ENCODE measurements at places on chromosomes 2 and 18. TPM values are rescaled to one million over a fixed set of nuclear protein-coding genes. Genes with fewer than 3 reads are reported as not detected.

CIDEA gene
- total RNA-seq, result 1.8 TPM

DNA sequence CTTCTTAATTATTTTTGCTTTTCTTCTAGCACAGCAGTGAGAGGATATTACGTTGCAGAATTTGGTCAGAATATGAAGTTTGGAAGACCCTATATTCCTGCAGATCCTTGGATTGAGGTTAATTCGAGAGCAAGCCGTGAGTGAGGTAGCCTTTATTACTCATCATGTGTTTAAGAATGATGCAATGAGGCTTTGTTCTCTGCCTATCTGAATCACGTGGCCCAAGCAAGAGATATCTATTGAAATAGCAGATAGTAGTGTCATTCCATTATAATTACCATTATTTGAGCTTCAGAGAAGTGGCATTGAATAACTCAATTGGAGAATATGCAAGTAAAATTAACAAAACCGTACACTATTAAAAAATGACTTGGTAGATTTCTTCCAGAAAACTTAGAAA, 641.1 kb downstream of the TMEM182 start:
- no peak overlapping the region for H3K27ac ChIP-seq
- no peak for DNase-seq
- no peaks in the 10 kb centered on the region for H3K36me3 ChIP-seq
- no peaks in the 10 kb centered on the region for H3K4me1 ChIP-seq
- H3K4me3 ChIP-seq, result no peak overlapping the region
- no peaks in the 10 kb centered on the region for H3K27me3 ChIP-seq

DLGAP1 gene
- total RNA-seq, result 0.81 TPM

- no peak for DNase-seq
- no peak overlapping the region for H3K27ac ChIP-seq
- H3K4me3 ChIP-seq, result no peak overlapping the region
- no peaks in the 10 kb centered on the region for H3K27me3 ChIP-seq
These were observed 60.3 kb upstream of the LMAN1 start for GRCh38 chr18:59419386-59419785.

KCMF1 gene
- total RNA-seq, result 78.4 TPM

DNA sequence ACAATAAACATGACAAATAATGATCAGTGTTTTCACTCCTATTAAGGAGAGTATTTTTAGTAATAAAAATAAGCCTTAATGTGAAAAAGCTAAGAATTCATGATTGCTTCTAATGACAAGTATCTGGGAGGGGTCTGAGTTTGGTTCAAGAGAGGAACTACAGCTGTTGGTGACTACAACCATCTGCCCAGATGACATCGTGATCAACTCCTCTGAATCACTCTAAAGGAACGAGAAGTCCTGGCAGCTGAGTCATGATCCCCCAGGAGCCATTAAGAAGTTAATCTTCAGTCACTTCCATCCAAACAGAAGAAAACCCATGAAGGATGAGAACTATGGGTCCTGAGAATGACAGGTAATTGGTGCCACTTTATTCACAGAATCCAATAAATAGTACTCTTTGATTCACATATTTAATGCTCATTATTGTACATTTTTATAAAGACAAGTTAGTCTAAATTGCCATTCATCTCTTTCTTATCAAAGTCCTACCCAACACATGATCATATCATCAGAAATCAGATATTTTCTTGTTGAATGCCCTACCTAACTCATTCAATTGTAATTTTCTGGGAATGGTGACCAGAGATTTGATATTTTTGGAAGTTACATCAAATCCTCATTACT, 6.8 kb downstream of the TFPI start:
- peaks cover 1% of the 10 kb centered on the region for H3K36me3 ChIP-seq
- peaks cover 91% of the 10 kb centered on the region for H3K4me1 ChIP-seq
- H3K4me3 ChIP-seq, result no peak overlapping the region
- H3K27me3 ChIP-seq, result no peaks in the 10 kb centered on the region
- H3K27ac ChIP-seq, result peak overlapping the region; percentile 61

- H3K27me3 ChIP-seq, result no peaks in the 10 kb centered on the region
- DNase-seq, result no peak
- H3K36me3 ChIP-seq, result no peaks in the 10 kb centered on the region
- no peak overlapping the region for H3K4me3 ChIP-seq
These were observed 160.1 kb downstream of the RTP5 start for GRCh38 chr2:242029422-242030225.

DNA sequence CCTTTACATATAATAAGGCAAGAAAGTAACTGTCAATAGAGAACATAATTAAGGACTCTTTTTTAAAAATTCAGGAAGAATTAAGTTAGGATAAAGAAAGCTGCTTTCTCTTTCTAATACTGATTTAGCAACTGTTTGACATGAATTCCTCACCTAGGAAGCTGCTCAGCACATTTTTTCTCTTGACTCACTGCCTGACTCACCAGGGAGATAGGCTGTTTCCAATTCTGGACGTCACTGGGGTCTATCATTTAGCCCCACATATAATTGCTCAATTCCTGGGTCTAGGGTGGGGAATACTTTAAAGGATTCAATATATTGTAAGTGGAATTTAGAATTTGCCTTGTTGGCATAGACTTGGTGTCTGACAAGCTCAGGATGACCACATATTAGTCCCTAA, 50.8 kb upstream of the UGP2 start:
- DNase-seq, result peak; percentile 37
- no peaks in the 10 kb centered on the region for H3K27me3 ChIP-seq
- H3K36me3 ChIP-seq, result no peaks in the 10 kb centered on the region
- H3K4me1 ChIP-seq, result peaks cover 11% of the 10 kb centered on the region
- H3K27ac ChIP-seq, result peak overlapping the region; percentile 31

DNA sequence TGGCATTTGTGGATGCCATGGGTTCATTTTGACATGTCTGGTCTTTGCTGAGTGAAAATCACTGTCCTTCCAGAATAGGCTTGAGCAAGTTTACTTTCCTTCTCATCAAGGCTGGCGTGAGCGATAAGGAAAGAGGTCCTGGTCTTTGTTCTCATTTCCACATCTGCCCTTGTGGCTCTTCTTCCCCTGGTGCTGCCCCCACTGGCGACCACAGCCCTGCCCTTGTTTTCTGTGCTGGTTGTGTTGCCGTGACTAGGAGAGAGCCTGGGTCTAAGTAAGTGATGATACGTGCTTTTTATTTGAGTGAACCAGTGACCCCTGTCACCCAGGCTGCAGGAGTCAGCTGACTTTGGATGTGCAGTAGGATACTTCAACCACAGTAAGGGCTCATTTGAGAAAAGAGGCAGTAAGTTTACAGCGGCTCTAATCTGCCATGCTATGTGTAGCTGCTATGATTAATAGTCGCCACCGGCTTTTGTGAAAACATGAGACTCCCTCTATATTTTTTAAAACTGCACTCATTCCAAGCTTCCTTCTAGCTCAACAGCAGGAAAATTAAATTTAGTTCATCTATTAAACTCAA, 441.7 kb downstream of the RNF144A start:
- no peaks in the 10 kb centered on the region for H3K36me3 ChIP-seq
- no peak overlapping the region for H3K27ac ChIP-seq
- no peak for DNase-seq
- no peaks in the 10 kb centered on the region for H3K27me3 ChIP-seq

TRAK2 gene
- total RNA-seq, result 38.5 TPM

DNA sequence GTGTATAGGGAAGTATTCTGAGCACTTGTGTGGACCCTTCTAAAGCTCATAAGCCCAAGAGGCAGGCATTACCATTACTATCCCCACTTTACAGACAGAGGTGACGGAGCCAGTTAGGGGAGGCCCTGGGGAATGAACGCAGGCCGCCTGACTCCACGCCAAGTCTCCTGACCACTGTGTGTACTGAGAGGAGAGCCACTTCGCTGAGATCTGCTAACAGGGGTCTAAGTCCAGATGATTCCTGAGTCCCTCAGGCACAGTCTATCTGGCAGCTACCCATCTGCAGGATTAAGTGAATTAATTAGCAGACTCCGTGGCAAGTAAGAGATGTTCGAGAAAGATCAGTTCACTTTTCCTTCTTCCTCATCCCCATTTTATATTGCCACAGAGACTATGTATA, 13.7 kb downstream of the CYB5A start:
- DNase-seq, result no peak
- H3K36me3 ChIP-seq, result no peaks in the 10 kb centered on the region
- no peak overlapping the region for H3K27ac ChIP-seq
- no peaks in the 10 kb centered on the region for H3K27me3 ChIP-seq
- peaks cover 8% of the 10 kb centered on the region for H3K4me1 ChIP-seq

DNA sequence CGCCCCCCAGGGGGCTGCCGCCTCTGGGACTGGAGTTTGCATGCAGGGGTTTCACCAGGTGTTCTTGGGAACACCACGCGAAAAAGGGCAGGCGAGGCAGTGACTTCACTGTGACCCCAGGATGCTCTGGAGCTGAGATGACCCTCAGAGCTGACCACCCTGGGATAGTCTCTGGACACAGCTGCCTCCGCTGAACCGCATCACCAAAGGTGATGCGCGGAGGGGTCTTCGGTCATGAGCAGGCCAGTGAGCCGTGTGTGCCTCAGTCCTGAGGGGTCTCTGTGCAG, 17.5 kb downstream of the GPR35 start:
- no peak overlapping the region for H3K4me3 ChIP-seq
- H3K4me1 ChIP-seq, result no peaks in the 10 kb centered on the region
- H3K36me3 ChIP-seq, result no peaks in the 10 kb centered on the region
- DNase-seq, result no peak

GRCh38 chr2:128323555-128323931, 4.9 kb upstream of the HS6ST1 start:
- H3K4me3 ChIP-seq, result no peak overlapping the region
- no peak overlapping the region for H3K27ac ChIP-seq

DNA sequence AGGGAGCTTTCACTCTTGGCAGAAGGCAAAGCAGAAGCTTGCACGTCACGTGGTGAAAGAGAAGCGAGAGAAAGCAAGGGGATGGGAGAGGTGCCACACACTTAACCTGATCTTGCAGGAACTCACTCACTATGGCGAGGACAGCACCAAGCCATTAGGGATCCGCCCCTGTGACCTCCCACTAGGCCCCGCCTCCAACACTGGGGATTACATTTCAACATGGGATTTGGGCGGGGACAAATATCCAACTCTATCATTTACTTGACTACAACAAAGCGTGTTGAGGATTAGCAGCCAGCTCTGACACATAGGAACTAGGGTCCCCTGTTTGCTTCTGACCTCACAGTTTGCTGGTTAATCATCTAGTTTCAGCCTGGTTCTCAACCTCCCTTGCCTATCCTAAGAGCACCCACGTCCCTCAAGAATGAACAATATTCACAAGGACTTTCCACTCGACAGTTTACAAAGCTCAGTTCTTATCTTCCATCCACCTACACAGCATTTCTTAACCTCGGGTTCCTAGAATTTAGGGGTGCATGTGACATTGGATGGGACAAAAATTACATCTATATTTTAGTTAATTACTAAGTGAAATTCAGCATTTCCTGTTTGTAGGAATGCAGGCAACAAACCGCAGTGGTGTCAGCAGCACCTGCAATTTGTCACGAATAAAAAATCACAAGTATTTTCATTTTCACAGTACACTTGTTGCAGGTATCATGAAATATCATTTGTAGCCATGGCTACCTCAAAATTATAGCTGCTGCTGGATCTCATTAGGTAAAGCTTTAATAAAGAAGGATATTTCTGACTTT, 36.0 kb downstream of the LBH start:
- no peaks in the 10 kb centered on the region for H3K36me3 ChIP-seq
- DNase-seq, result no peak
- H3K27ac ChIP-seq, result no peak overlapping the region
- no peaks in the 10 kb centered on the region for H3K27me3 ChIP-seq
- no peak overlapping the region for H3K4me3 ChIP-seq

- H3K27me3 ChIP-seq, result no peaks in the 10 kb centered on the region
- no peak for DNase-seq
- no peak overlapping the region for H3K4me3 ChIP-seq
- H3K27ac ChIP-seq, result no peak overlapping the region
These were observed 82.6 kb downstream of the MBP start for GRCh38 chr18:77049938-77050337.

- no peaks in the 10 kb centered on the region for H3K27me3 ChIP-seq
- no peaks in the 10 kb centered on the region for H3K4me1 ChIP-seq
- no peaks in the 10 kb centered on the region for H3K36me3 ChIP-seq
- no peak overlapping the region for H3K27ac ChIP-seq
- no peak overlapping the region for H3K4me3 ChIP-seq
These were observed 565.7 kb downstream of the SLC4A3 start for GRCh38 chr2:220192994-220193753.

- H3K36me3 ChIP-seq, result no peaks in the 10 kb centered on the region
- peaks cover 18% of the 10 kb centered on the region for H3K4me1 ChIP-seq
- DNase-seq, result peak; percentile 11
- peak overlapping the region; percentile 39 for H3K4me3 ChIP-seq
- no peak overlapping the region for H3K27ac ChIP-seq
These were observed 674 bp upstream of the ERBB4 start for GRCh38 chr2:212539072-212539880.

GRCh38 chr2:202377207-202377761, 1.2 kb downstream of the BMPR2 start:
- peaks cover 29% of the 10 kb centered on the region for H3K4me1 ChIP-seq
- peak; percentile 40 for DNase-seq
- no peaks in the 10 kb centered on the region for H3K27me3 ChIP-seq
- H3K36me3 ChIP-seq, result no peaks in the 10 kb centered on the region

NAT8 gene
- total RNA-seq, result not detected

FEV gene
- not detected for total RNA-seq

DNA sequence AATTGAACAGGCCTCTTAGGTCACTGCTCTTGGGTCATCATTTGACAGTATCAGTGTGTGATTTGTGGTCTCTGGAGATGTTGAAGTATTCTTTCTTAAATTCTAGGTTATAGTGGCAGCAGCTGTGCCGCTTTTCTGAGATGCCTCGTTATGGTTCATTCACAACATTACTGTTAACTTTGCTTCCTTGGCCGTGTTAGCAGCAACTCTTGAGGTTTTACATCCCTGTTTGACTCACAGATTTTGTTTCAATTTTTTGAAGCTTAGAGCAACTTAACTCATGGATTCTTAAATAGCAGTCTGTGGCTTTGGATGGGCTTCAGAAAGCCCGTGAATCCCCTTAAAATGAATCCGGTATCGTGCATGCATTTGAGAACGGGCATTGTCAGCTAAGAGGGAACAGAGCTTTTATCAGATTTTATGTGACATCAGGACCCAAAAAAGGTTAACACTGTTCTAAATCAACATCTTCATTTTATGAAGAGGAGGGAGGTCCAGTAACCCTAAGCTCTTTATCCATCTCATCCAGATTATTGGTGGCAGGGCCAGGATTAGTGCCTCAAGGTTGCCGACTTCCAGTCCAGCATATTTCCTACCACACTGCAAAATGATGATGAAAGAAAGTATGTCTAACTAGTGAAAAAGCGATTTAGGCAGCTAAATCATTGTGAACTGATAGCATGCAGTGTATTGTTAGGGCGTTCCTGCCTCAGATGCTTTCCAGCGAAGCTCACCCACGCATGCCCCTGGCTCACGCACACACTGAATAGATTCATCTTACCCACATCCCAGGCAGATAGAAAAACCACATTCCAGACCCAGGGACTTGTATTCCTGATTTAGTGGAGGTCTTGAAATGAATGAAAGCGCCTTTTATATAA, 5.1 kb downstream of the TRIB2 start:
- H3K36me3 ChIP-seq, result no peaks in the 10 kb centered on the region
- no peaks in the 10 kb centered on the region for H3K27me3 ChIP-seq
- H3K4me1 ChIP-seq, result peaks cover 8% of the 10 kb centered on the region
- no peak for DNase-seq
- no peak overlapping the region for H3K27ac ChIP-seq

GRCh38 chr2:171487803-171488259, 34.4 kb upstream of the CYBRD1 start:
- DNase-seq, result no peak
- no peaks in the 10 kb centered on the region for H3K27me3 ChIP-seq
- no peaks in the 10 kb centered on the region for H3K36me3 ChIP-seq

SERPINB4 gene
- not detected for total RNA-seq

GRCh38 chr2:182867426-182868053, 1.1 kb upstream of the FRZB start:
- no peak overlapping the region for H3K27ac ChIP-seq
- peaks cover 13% of the 10 kb centered on the region for H3K27me3 ChIP-seq
- peaks cover 11% of the 10 kb centered on the region for H3K4me1 ChIP-seq

PNO1 gene
- 25.6 TPM for total RNA-seq

PROKR1 gene
- total RNA-seq, result not detected

All from endothelial cell of umbilical vein (primary cell).